ENCODE measurements at places on chromosomes 3 and 15. TPM values are rescaled to one million over a fixed set of nuclear protein-coding genes. Genes with fewer than 3 reads are reported as not detected.
A peak's percentile ranks its signal among the peaks of the same experiment; 100 is the strongest.

- DNase-seq, result no peak
These were observed 985.4 kb downstream of the PLOD2 start for GRCh38 chr3:145175626-145176025.

The ANKDD1A gene
- total RNA-seq, result 2.5 TPM

GRCh38 chr3:108380128-108380795 is 83.9 kb downstream of the HHLA2 start:
- no peak for DNase-seq

The P2RY13 gene
- total RNA-seq, result not detected

DNA sequence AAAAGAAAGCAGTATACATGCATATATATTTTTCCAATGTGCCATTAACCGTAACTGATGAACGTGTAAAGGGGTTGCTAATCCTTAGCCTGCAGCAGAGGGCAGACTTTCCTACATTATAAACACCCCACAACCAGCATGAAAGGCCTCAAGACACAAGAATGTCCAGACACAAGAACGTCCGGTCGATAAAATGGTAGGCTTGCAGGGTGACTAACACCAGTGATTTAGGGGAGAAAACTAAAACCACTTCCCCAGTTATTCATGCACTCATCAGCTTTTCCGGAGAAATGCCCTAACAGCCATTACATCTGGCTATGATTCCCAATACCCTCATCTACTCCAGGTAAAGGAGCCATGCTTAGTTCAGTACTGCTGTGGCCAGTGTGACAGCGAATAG is 57.4 kb downstream of the LRTM1 start:
- no peak for DNase-seq

The IL17RB gene
- total RNA-seq, result 2.7 TPM

The CD276 gene
- 198 TPM for total RNA-seq

The HLTF gene
- 9.4 TPM for total RNA-seq

DNA sequence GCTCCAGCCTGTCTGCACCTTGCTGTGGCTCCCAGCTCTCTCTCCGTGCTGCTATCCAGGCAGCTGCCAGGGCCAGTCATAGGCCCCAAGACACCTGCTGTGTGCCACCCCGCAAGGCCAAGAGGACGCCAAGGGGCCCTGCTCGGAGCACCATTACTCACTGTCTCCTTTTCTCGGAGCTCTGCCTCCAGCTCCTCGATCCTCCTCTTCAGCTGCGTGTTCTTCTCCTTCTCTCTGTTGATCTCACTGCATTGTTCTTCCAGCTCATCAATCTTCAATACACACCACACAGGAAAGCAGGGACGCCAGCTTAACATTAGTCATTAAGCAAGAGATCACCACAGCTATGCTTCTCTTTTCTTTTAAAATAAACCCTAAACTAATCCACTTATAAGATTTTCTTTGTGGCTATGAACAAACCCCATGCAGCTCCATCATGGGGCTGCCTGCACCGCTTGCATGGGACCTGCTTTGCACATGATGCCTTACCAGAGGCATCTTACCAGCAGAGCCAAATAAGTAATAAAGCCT is 42.6 kb downstream of the WHAMM start:
- no peak for DNase-seq

DNA sequence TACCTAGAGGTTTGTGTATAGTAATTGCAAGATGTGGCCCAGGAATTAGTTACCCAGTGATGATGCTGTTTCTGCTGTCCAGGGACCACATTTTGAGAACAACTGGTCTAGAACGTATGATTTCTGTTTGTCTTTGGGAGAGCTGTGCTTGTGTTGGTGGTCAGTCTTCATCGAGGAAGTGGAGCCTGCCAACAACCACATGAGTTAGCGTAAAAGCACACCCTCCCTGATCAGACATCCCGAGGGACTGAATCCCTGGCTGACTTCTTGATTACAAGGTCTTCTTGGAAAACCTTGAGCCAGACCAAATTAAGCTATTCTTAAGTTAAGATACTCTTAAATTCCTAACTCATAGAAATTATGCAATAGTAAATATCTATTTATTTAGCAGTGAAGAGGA is 81.7 kb upstream of the ZPLD1 start:
- DNase-seq, result no peak

- DNase-seq, result no peak
These were observed 55.3 kb downstream of the ISL2 start for GRCh38 chr15:76391847-76392246.

The ISLR gene
- total RNA-seq, result not detected

The CD80 gene
- total RNA-seq, result not detected

The CDHR4 gene
- not detected for total RNA-seq

GRCh38 chr3:108416111-108416869 is 94.1 kb downstream of the MYH15 start:
- no peak for DNase-seq

The RHCG gene
- total RNA-seq, result not detected

DNA sequence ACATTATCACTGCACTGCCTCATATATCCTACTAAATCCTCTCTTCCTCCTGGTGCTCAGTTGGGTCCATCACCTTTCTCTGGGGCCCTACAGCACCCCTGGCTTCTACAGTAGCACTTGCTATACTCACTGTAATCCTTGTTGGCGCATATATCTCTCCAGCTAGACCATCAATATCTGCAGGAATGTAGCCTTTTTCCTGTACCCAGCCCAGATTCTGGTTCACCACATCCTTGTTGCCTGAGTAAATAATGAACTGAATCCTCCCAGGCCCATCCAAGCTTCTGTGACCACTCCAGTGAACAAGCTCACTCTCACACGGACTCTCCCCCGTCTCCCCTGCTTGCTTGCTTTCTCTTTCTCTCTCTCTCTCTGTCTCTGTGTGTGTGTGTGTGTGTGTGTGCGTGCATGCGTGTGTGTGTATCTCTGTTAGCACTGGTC is 62.5 kb upstream of the LIPC start:
- peak; percentile 80 for DNase-seq

GRCh38 chr3:164741869-164742268 is 336.4 kb downstream of the SI start:
- no peak for DNase-seq

- DNase-seq, result no peak
These were observed 290.7 kb downstream of the CHST2 start for GRCh38 chr3:143410259-143410658.

The TRH gene
- total RNA-seq, result not detected

DNA sequence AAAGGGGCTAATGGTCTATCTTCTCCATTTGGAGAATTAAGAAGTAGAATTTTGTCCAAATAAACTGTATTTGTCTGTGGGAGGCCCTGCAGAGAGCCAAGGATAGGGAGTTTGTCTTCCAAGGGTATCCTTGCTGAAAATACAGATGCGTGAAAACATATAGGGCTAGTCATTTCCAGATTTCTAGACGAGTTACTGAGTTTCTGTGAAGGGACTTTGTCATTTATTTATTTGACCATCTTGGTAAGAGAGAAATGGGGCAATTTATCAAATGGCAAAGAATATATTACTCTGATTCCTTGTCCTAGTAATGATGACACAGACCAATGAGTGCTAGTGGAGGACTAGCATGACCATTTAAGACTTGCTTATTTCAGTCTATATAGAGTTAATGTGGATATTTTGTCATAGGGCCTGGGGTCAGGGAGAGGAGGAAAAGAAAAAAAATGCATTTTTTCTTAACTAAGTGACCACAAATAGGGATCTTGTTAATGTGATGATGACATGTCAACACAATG is 376.6 kb upstream of the ONECUT1 start:
- DNase-seq, result no peak

DNA sequence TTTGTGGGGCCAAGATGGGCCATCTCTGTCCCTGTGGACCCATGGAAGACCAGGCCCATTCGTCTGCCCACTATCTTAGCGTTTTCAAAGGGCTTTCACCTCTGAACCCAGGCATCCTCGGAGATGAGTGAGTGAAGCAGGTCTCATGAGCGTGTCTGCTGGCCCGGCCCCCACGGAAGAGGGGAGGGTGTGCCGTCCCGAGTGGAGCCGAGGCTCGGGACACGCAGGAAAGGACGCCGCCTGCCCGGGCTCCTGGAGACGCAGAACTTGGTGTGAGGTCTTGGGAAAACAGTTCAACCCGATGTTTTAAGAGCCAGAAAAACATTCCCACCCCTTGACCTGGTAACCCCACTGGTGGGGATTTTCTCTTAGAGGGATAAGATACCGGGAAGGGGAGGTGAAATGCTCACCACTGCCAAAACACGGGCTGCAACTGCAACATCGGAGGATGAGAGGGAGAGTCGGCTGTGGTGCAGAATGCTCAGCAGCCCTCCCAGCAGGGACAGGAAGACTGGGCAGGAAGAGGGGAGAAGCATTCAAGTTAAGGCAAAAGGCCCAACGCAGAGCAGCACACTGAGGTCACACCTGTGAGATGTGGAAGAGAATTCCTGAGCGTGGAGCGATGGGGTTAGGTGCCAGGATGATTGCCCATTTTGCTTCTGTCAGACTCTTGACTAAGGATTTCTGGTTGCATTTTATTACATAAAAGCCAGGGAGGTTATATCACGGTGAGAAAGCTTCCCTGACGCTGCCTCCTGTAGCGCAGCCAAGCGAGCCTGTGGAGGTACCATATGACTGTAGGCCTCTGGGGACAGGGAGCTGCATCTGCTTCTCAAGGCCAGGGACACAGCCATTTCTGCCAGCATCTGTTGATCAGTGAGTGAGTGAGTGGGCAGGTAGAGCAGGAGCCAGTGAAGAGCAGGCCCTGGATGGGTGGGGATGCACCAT is 14.1 kb upstream of the STAB1 start:
- DNase-seq, result no peak

GRCh38 chr15:77243716-77244401 is 172.9 kb upstream of the TSPAN3 start:
- DNase-seq, result no peak

DNA sequence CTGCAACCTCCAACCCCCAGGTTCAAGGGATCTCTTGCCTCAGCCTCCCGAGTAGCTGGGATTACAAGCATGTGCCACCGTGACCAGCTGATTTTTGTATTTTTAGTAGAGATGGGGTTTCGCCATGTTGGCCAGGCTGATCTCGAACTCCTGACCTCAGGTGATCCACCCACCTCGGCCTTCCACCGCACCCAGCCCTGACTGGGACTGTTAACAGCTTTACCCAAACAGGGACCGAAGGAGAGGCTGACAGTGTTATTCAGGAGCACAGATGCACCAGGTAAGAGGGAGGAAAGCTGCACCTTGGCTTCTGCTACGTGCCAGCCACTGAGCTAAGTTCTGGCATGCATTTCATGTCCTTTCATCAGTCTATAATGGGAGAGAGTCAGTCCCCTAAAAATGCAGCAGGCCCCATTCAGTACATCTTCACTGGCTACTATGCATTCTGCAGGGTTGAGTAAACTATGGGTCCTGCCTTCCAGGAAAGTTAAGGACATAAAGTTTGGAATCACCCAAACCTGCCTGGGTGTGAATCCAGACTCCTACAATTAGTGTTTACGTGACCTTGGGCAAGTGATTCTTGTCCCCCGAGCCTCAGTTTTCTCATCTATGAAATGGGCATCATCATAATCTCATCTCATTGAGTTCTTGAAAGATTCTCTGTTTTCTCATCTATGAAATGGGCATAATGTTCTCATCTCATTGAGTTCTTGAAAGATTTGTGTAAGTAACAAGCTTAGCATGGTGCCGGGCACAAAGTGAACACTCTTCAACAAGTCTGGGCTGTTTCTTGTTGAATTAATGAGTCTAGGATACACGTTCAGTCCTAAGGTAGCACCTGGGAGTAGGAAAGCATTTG is 82.2 kb downstream of the CPN2 start:
- no peak for DNase-seq

DNA sequence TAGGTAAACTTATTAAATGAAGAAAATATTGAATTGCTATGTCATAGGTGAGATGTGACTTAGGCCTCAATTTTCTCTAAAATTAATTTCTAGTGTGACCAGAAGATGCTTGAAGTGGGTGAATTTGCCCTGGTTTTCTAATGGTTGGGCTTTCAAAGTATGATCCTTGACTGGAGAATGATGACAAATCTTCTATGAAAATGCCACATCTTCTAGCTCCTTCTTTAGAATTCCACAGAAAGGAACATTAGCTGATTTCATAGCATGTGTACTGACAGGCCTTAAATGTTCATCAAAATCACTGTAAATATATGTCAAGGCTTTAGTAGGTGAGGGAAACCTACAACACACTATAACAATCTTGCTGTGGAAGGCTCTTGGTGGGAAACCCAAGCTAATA is 8.9 kb downstream of the ABI3BP start:
- no peak for DNase-seq

The GOLGA8T gene
- total RNA-seq, result 0.23 TPM

The GRM7 gene
- total RNA-seq, result not detected

- no peak for DNase-seq
These were observed 23.0 kb downstream of the CMTM7 start for GRCh38 chr3:32414522-32415202.

The HCN4 gene
- total RNA-seq, result 0.14 TPM

GRCh38 chr3:112353365-112353764 is 20.4 kb downstream of the CD200 start:
- no peak for DNase-seq

GRCh38 chr3:61578667-61579367 is 17.4 kb downstream of the PTPRG start:
- DNase-seq, result no peak

- DNase-seq, result peak; percentile 74
These were observed 25.2 kb downstream of the ARPP21 start for GRCh38 chr3:35664460-35664919.

DNA sequence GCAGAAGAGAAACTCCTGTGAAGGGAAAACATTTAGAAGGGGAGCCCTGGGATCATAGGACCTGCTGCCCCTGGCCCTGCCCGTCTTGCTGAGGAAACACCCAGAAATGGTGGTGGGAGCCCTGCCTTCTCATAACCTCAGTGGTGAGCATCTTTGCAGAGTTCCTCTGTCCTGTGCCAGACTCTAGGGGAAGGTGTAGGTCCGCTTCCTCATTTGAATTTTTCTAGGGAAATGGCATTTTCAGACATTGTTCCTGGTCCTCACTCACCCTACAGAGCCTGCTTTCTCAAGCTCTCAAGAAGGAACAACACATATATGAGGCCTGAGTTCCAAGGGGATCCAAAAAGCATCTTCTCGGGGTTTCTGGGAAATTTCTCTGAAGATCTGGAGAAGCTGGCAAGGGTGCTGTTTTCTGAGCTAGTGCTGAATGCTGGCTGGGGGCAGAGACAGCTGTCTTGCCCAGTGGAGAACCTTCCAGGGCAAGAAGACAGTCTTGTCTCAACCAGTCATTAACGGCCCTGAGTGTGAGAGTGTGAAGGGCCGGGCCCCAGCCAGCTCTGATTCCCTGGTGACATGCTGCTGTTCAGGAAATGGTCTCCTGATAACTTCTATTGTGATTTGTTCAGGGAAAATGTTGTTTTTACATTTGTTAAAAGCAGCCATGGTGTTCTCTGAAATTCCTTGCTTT is 283.1 kb upstream of the LRRFIP2 start:
- DNase-seq, result no peak

DNA sequence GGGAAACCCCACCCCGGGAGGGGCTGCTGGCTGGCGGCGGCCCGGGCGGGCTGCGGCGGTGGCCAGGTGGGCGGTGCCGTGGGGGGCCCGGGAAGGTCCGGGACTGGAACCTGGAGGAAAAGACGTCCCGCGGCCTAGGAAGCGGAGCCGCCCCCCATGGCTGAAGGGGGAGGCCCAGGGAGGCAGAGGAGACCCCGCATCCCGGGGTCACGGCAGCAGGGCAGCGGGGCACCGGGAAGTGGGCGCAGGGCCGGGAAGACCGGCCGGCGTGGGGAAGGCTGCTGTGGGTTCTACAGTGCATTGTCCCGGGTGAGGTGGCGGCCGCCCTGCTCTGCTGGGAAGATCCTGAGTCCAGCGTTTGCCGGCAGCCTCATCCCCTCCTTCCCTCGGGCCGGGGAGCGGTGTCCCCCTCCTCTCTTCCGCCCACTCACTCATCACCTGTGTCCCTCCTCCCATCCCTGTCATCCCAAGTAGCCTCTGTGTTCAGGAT is 525 bp upstream of the FSTL1 start:
- DNase-seq, result no peak

- DNase-seq, result no peak
These were observed 44.5 kb downstream of the NEK10 start for GRCh38 chr3:27324686-27325085.
